Smooth muscle cell of the pulmonary artery (primary cell): ENCODE measurements at places on chromosomes 11 and 22. TPM values are rescaled to one million over a fixed set of nuclear protein-coding genes. Genes with fewer than 3 reads are reported as not detected.

CD3G gene
- not detected in 2 replicates for total RNA-seq

PAMR1 gene
- total RNA-seq: 74.1 and 303 TPM in 2 replicates

TRIM6 gene
- 3.0 and 5.1 TPM in 2 replicates for total RNA-seq

NPAS4 gene
- not detected in 2 replicates for total RNA-seq

TRIM49 gene
- total RNA-seq: not detected in 2 replicates
